NCI-H1436 (cell line): ENCODE measurements at places on chromosomes 16 and 17.

DNA sequence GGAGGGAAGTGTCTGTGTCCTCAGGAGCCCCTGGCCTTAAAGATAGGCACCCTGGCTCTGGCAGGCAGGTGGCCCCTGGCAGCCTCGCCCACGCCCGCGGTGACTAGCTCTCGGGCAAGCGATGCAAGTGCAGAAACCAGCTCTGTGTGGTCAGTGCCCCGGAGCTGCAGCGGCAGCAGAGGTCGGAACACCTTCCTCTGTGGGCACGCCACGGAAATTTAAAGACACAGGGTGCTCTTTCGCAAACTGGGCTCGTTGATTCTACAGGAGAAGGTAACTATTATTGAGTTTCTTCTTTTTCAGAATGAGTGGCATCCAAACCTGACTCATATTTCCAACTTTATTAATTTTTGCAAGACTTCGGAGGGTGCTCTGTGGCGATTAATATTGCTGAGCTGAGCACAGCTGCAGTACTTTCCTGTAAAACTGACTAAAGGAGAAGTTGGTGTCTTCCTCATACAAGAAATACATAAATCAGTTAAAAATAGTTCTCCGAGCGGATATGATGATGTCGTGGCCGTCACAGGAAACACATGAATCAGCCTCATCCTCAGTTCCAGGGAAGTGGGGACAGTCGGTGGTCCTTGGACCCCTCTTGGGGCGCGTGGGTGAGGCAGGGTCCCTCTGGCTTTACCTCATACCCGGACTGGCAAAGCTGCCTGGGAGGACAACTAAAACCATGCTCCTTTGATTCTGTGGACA lies 120.2 kb downstream of the METRNL start:
- no peak for DNase-seq

- DNase-seq: no peak
Measured at GRCh38 chr16:62549875-62550274, 513.6 kb upstream of the CDH8 start.

DNA sequence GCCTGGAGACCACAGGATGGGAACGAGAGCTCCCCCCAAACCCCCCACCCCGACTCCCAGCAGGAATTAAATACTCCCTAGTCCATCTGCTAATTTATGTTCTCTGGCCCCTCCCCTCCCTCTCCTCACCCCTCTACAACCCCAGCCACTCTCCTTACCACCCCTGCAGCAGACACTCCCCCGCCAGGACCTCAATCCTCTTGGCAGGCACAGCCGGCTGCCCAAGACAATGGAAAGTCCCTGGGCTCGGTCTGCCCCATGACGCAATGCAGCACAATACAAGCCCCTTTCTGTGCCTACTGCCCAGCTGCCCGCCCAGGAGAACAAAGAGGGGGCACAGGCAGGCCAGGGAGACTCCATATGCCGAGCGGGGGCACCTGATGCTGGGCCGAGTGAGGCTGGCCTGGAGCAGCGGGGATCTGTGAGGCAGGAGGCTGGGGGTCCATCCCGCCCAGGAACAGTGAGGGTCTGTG lies 30.3 kb upstream of the CDC42EP4 start:
- peak; percentile 65 for DNase-seq

DNA sequence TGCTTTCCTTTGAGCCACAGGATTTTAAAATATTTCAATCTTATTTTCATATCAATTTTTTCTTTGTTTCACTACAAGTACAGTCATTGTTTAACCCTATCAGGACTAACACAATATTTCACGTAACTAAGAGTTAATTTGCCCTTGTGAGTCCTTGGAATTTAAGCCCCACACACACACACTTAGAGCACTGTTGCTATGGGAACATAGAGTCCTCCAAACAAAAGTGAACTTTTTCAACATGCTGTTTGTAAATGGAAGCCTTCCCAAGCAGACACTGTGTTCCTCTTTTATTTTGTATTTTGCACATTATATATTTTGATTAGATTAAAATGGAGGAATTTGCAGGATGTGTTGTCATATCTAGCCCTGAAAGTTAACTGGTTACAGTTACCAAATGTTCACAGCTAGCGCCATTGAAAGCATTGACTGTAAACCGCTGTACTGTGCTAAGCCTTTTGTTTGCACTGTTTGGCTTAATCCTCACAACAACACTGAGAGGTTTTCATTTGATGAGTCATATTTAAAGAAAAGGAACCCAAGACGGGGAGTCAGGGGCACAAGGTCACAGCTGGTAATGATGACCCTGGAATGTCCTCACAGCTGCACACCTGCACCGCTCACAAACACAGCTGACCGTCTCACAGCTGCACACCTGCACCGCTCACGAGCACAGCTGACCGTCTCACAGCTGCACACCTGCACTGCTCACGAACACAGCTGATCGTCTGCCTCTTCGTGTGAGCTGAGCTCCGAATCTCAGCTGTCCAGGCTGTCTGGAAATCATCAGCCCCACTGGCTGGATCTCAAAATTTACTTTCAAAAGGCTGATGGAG lies 6.3 kb downstream of the HSBP1 start:
- DNase-seq: peak; percentile 17

- DNase-seq: no peak
Measured at GRCh38 chr17:43740541-43740940, 18.1 kb downstream of the SOST start.

DNA sequence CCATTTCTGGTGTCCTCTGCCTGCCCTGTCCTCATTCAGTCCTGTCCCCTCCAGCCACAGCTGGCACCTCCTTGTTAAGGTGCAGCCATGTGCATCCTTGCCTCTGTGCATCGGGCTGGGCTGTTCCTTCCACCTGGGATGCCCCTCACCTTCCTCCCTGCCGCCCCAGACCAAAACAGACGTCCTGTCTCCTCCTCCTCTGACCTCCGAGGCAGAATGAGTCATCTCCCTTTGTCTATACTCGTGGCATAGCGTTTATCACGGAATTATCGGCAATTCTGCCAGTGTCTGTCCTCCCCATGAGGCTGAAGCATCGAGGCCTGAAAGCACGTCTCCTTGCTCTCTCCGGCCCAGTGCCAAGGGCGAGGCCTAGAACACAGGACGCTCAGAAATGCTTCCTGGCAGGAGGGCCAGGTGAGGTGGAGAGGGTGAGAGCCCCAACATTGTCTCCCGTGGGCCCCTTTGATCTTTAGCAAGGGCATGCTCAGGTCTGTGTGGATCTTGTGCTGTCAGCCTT lies 4.6 kb downstream of the RAI1 start:
- DNase-seq: no peak

- no peak for DNase-seq
Measured at GRCh38 chr17:958712-959451, 20.7 kb downstream of the NXN start.

DNA sequence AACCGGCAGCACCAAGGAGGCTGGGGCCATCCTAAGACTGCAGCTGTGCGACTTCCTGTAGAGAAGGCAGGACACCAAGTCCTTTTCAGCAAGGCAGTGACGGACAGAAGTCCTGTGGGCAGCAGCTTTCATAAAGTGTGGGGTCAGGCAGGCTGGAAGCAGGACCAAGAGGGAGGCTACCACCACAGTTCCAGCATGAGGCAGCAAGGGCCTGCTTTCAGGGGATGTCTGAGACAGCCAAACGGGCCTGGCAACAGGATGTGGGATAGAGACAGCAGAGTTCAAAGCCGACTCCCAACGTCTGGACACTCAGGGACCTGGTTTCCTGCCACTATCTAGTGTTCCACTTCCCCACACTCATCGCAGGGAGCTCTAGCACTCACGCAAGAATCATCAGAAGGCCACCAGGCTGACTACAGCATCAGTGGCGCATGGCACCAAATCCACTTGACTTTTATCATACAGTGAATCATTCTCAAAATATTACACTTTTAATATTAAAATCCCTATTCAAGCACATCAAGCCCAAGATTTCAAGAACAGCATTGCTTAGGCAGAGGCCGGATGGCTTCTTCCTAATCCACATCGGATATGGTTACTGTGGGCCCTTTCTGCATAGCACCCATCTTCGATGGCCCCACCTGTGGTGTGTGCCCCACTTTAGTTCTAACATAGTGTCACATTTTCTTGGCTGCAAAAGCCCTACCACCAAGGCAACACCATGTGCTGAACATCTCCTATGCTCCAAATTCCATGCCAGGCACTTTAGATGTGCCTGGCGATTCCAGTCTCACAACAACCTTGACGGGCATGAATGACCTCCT lies 5.2 kb downstream of the USP7 start:
- DNase-seq: no peak

GRCh38 chr17:2695243-2695960 lies 16.2 kb downstream of the CLUH start:
- no peak for DNase-seq

GRCh38 chr16:4081047-4081446 lies 35.2 kb downstream of the ADCY9 start:
- DNase-seq: no peak

GRCh38 chr17:78624324-78625151 lies 47.3 kb upstream of the DNAH17 start:
- no peak for DNase-seq

- DNase-seq: no peak
Measured at GRCh38 chr17:2075336-2076086, 20.6 kb downstream of the HIC1 start.

DNA sequence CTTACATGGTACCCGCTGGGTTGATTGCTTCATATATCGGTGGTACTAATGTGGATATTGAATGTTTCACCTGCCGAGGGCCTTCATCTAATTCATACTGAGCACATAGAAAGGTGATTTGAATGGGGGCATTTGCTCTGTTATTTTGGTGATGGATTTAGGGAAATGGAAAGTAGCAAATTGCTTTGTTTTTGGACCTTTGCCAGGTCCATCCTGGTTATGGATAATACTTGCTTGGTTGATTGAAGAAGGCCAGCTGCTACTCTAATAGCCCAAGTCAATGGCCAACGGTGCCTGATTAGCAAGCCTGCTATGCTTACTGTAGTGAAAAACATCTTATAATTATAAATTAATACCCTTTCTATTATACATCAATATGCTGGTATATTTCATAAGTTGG lies 253.6 kb downstream of the CDH13 start:
- no peak for DNase-seq

- DNase-seq: no peak
Measured at GRCh38 chr17:43457362-43457692, 26.4 kb upstream of the DHX8 start.

DNA sequence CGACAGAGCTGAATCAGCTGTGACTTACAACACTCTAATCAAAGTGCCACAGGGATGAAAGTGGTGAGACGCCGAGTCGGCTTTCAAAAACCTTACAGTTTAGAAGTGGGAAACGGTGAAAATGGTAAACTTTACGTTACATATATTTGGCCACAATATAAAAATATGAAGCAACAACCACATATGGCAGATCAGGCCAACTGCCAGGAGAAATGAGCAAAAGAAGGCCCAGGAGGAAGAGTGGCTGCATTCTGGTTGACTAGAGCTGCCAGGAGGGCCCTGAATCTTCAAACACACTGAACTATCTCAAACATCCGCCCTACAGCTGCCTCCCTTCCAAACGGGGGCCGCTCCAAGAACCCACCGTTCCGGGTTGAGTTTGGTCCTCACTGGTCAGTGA lies 56.3 kb downstream of the MRM3 start:
- DNase-seq: no peak

- no peak for DNase-seq
Measured at GRCh38 chr16:57606847-57607501, 21.5 kb upstream of the ADGRG1 start.

GRCh38 chr17:49830605-49831004 lies 17.3 kb downstream of the TAC4 start:
- no peak for DNase-seq

GRCh38 chr17:37221865-37222264 lies 153.9 kb upstream of the C17orf78 start:
- no peak for DNase-seq

DNA sequence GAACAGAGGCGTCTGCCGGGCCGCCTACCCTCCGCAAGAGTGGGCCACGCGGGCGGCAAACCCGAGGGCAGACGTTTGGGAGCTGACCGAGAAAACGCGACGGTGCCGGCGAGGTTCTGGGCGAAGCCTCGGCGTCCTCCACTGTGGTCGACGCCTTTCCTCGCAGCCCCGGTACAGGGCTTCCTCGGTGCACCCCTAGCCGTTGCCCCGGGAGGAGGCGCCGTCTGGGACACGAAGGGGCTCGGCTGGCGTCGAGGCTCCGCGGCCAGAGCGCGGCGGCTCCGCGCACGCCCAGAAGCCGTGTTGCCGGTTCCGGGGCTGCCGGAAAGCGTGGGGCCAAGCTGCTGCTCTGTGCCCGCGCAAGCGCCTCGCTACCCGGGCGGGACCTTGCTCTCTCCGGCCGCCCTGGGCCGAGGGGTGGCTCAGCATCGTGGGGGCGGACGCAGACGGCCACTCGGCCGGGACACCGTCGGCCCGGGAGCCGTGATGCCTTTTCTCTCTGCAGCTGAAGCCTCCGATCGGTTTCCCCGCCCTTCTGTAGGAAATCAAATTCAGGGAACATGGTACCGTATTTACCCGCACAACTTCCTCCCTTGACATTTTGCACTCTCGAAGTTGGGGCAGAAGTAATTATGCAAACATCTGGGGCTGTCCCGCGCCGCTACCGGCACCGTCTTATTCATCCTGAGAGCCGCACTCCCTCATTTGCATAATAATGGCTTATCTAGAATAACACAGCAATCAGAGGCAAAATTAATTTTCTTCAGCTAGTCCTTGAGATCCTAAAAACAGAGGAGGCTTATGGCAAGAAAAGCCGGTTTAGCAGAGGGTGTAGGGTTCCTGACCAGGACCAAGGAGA lies 7.3 kb upstream of the CBX8 start:
- DNase-seq: no peak

DNA sequence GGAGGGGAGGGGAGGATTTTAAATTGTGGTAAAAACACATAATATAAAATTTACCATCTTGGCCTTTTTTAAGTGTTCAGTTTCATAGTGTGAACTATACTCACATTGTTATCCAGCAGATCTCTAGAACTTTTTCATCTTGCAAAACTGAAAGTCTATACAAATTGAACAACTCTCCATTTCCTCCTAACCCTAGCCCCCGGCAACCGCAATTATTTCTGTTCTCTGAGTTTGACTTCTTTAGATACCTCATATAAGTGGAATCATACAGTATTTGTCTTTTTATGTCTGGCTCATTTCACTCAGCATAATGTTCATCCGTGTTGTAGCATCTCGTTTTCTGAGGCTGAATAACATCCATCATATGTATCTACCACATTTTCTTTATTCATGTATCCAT lies 30.0 kb upstream of the MRTFB start:
- no peak for DNase-seq

GRCh38 chr16:83113317-83113716 lies 486.5 kb downstream of the CDH13 start:
- no peak for DNase-seq

DNA sequence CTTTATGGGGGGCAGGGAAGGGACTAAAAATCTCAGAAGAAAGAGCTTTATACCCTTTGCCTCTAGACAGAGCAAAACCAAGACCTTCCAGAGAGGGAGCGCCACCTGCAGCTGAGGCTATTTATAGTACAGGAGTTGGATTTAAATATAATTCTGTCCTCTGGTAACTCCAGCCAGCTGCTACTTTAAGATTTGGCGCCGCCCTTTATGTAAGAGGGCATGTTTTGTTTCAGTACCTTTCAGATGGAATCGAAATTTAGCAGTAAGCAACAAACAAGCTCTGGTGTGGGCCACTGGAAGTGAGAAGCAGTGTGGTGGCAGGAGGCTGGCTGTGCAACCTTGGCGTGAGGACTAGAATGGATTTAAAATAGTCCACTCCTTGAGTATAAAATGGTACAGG lies 5.2 kb upstream of the GUCY2D start:
- peak; percentile 51 for DNase-seq

- DNase-seq: no peak
Measured at GRCh38 chr17:39611401-39612112, 3.8 kb upstream of the NEUROD2 start.

GRCh38 chr16:22381392-22381791 lies 7.0 kb upstream of the CDR2 start:
- DNase-seq: no peak

- peak; percentile 51 for DNase-seq
Measured at GRCh38 chr16:68995011-68995504, 110.4 kb upstream of the HAS3 start.

- no peak for DNase-seq
Measured at GRCh38 chr16:8739989-8740704, 57.3 kb downstream of the TMEM186 start.
